GOT3 (cell line): ENCODE measurements at places on chromosomes 7 and 10.

DNA sequence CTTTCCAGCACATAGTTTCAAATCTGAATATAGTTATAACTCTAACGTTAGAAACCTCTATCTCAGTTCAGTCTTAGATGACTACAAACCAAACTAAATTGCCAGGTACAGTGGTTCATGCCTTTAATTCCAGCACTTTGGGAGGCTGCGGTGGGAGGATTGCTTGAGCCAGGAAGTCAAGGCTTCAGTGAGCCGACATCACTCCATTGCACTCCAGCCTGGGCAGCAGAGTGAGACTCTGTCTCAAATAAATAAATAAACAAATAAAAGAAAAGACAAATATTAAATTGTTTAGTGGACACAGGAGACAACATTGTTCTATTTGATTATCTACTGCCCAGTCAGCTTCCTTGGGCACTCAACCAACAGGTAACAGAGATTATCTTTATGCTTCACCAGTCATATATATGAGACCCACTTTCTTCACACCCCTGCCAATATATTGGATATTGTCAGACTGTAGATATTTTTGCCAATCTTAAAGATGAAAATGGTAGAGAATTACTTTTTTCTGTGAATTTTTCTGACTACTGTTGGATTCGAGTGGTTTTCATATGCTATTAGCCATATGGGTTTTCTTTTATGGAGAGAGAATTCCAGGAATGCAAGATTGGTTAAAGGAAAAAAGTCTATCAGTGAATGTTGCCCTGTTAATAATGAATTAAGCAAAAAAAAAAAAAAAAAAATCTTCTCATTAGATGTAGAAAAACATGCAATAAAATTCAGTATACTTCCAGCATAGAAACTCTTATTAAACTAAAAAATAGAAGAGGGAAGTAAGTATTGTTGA is 16.0 kb downstream of the HDAC9 start:
- DNase-seq, result no peak

DNA sequence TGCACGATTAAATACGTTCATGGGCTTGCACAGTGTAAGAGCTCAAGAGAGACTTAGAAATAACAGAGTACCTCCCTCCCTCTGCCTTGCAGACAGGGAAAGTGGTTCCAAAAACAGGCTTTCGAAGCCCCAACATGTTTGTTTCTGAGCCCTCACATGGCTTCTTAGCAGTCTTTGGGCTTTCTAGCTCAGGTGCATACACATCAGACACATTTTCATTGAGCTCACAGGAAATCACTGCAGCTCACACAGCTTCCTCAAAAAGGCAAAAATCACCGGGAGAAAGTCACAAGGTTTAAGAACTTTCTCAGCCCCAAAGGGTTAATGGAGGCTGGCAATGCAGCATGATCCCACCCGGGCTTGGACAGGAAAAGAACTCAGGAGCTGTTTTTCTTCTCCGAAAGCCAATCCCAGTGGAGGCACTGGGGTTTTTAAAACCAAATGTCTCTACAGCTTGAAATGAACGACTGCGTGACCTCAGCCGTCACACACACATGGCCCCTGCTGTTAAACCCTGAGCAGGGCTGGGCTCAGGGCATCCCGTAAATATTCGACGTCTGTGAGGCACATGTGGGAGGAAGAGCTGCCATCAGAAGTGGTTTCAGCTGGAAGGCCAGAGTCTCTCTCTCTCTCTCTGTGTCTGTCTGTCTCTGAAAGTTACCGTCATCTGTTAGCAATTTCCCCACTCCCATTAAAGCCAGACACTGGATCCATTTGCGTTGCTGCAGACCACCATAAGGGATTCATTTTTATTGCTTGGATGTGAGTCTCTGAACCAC is 69.7 kb downstream of the CALML3 start:
- DNase-seq, result no peak

DNA sequence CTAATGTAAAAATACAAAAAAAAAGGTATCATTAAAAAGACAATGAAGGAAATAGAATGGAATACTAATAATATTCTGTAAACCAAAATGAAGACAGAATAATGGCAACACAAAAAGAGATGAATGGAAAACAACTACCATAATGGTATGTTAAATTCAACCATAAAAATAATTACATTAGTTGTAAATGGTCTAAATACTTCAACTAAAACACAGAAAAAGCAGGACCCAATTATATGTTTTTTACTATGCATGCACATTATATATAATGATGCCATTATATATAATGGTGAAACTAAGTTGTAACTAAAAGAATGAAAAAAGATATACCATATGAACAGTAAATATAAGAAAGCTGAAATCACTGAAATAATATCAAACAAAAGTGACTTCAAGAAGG is 76.5 kb downstream of the CUBN start:
- no peak for DNase-seq

DNA sequence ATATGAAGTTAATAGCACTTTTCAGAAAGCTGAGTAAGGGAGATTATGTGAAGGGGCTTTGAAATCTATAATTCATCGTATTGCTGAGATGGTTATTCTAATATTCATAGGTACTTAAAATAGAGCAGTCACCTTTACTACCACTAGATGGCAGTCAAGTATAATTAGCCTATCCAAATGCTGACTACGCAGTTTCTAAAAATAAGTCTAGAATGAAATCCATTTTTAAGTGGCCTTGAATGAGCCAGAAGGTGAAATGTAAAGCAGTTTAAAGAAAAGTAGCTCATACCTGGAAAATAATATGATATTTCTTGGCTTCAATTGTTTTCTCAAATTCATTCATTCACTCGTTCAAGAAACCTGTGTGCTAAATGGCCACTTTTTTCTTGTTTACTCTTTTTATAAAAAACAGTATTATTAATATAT is 1277.1 kb downstream of the GATA3 start:
- no peak for DNase-seq

DNA sequence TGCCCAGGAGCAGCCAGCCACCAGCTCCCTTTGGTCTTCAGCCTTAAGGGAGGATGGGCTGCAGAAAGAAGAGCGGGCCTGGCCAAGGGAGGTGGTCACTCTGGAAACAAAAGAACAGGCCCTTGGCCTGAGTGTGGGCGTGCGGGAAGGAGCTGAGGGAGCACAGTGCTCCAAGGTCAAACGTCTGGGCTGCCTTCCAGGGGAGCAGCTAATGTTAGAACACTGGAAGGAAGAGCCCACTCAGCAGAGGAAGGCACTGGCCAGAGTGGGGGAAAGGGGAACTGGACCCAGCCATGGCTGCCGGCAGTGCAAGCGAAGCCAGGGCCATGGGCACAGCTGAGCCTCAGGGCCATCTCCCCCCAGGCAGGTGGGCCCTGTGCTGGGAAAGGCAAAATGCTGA is 42.7 kb downstream of the FAM53B start:
- no peak for DNase-seq

DNA sequence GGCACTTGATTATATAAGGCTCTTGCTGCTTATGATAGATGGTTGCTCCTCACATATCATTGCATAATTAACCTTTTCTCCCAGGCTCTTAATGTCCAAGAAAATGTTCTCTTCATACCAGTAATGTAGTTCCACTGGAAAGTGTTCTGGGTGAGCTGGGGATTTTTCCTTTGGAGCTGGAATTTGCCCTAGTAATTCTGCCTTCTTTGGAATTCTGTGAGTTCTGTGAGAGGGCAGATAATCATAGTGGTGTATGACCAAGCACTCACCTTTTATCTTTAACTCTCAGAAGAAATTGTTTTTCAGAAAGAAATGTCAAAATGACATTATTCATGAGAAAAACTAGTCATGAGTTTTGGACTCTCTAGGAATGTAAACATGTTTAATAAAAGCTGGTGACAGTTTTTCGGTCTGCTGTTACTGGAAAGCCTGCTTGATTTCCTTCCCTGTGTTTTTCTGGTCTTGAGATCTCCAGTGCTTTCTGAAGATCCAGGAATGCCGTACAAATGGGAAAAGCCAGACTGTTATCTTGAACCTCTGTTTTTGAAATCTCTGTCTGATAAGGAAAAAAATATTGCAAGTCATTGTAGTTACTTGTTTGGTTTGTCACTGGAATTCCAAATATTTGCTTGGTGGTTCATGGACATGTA is 148.3 kb upstream of the PRPS1L1 start:
- no peak for DNase-seq

DNA sequence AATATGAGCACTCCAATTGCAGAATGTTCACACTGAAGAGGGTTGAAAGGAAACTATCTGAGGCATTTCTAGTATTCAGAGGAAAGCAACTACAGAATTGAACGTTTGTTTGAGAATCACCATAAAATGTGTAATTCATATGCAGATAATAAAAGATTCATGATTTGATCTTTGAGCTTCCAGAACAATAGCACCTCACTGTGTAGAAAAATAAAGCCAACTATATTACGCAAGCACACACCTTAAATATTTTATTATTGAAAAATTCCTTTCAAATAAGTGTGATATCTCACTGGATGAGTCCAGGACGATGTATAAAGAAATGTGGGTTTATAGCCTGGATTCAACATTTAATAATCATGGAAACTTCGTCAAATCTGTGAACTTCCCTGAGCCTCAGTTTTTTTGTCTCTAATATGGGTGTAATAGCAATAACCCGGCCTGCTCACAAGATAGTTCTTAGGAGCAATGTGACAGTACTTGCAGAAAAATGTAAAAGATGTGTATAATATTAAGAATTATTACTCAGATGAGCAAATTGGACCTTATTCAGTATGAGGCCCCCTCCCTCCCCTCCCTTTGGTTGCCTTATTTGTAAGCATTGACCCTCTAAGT is 11.5 kb upstream of the CAV2 start:
- DNase-seq, result no peak

- DNase-seq, result no peak
Measured at GRCh38 chr10:9222917-9223316, 1168.4 kb downstream of the GATA3 start.

DNA sequence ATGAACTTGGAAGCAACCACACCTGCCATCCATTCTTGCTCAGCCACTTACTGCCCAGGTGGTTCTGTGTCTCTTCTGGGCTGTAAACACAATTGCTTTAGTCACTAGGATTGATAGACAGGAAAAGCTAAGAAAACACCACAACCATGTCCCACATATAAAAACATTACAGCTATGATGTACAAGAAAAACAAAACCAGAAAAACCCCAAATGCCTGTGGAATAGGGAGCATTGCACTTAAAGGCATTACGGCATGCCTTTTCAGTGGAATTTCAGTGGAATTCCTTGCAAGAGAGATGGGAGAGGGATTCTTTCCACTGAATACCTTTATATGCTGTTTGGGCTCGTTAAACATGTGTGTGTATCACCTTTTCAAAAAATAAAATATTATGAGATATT is 44.2 kb upstream of the GPR26 start:
- DNase-seq, result no peak

DNA sequence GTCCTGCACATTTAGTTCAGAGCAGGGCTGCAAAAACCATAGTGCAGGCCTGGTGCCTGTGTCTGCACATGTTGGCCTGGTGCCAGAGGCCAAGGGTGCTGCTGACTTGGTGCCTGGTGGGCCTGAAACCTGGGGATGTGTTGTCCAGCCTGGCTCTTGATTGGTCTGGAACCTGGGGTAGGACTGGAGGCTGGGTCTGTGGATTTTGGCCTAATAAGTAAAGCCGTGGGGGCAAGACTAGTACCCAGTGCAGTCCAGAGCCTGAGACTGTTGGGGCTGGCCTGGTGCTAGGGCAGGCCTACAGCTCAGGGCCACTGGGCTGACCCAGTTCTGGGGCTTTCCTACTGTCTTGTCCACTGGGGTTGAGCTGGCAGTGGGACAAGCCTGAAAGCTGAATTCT is 817.9 kb downstream of the DNAJB9 start:
- no peak for DNase-seq

DNA sequence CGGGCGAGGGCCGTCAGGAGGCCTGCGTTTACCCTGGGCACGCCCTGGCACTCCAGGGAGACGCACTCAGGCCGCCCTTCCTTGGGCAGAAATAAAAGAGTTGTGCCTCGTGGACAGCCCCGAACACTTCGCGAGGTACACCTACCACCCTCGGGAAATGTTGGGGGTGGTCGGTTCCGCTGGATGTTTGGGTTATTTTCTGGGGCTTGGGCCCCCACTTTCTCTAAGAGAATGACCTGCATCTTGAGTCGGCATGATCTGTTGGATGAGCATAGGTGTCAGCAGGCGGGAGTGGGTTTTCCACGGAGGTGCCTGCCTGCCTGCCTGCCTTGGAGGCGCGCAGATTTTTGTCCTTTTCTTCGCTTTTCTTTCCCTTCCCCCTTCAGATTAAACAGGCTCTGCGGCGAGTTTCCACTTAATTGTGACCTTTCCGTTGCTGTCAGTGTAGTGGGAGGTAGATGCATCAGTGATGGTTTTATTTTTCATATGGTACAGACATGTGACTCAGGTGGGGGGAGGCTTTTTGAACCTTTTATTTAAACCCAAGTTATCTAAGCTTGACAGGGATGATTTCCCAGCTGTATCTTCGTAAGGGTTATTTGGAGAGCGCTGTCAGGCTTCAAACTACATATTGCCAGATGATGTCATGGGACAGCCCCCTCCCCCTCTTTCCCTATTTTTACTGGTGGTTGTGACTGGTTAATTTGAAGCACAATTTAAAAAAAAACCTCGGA is 661 bp downstream of the HECTD2 start:
- DNase-seq, result no peak

- no peak for DNase-seq
Measured at GRCh38 chr7:86914551-86914950, 144.9 kb downstream of the ELAPOR2 start.

DNA sequence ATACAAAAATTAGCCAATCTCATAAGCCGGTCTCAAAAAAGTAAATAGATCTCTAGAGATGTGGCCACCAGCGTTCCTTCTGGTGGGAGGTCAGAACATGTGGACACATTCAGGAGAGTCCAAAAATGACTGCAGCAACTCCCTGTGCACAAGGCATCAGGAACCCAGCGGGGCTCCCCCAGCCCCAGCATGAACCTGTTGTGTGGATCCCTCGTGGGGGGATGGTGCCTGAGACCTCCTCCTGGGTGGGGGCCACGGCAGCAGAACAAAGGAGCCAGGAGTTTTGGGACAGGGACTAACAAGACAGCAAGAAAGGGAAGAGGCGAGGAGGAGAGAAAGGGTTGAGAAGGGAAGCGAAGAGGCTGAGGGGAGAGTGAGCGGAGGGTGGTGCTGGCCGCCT is 121.8 kb downstream of the WDR37 start:
- DNase-seq, result no peak

DNA sequence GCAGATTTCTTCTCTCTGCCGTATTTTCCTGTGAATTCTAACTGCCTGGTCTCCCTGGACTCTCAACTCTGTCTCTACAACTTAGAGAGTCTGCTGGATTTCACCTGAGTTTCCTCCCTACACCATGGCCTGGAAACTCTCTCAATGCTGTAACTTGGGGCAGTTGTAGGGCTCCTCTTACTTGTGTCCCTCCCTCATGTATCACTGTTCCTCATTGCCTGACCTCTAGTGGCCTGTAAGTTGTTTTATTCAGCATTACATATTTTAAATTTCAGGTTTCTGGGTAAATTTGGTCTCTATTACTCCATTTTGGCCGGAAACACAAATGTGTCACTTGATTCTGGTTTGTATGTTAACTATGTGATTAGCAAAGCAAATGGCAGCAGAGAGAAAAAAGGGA is 70.9 kb downstream of the DYNC1I1 start:
- no peak for DNase-seq

DNA sequence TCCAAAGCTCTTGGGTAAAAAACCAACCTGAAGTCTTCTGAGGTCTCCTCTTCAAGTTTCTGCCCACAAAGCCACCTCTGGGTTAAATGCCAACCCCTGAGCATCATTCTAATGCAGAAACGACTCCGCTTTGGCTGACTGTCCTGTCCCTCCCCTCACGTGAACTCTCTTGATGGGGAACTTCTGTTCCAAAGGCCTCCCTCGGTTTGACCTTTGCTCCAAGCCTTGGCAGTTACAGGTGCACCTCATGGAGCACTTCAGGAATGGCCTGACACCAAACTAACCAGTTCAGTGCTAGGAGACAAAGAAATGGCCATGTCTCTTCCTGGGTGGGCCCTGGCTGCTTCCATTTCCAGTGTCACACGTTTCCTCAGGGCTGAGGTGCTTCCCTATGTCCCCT is 20.0 kb downstream of the CAMK2G start:
- DNase-seq, result no peak
